ENCODE measurements at places on chromosomes 1 and 21.

GRCh38 chr1:11858613-11858967 is at the start of gene NPPB:
Gene NPPB, minus strand, starts transcription at chr1:11858945. Its CDS starts 112 bp downstream, at chr1:11858833.
- no peaks in the 10 kb centered on the region for H3K36me3 ChIP-seq
- no peaks in the 10 kb centered on the region for H3K4me1 ChIP-seq
- peak within 1 kb of the TSS; percentile 13 for H3K4me3 ChIP-seq
- H3K27me3 ChIP-seq, result peaks cover 22% of the 10 kb centered on the region
- H3K27ac ChIP-seq, result no peak within 1 kb of the TSS

DNA sequence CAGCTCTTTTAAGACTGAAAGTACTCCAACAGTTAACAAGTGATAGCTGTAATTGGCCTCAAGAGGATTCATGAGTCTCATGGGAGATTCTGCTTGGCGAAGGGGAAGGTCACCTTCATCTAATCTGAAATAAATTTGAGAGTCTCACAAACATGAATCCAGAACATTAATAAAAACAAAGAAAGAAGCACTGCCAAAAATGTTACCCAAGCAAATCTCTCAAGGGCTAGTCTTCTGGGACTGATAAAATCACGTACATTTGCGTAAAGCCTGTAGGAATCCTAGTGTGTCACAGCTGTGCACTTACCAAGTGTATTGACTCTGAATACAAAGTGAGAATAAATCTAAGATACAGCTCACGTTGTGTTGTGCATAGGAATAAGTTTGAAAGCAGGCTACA is 21.2 kb upstream of the NUF2 start:
- no peak for DNase-seq
- no peak overlapping the region for H3K4me3 ChIP-seq
- H3K27me3 ChIP-seq, result no peaks in the 10 kb centered on the region
- H3K4me1 ChIP-seq, result no peaks in the 10 kb centered on the region

DNA sequence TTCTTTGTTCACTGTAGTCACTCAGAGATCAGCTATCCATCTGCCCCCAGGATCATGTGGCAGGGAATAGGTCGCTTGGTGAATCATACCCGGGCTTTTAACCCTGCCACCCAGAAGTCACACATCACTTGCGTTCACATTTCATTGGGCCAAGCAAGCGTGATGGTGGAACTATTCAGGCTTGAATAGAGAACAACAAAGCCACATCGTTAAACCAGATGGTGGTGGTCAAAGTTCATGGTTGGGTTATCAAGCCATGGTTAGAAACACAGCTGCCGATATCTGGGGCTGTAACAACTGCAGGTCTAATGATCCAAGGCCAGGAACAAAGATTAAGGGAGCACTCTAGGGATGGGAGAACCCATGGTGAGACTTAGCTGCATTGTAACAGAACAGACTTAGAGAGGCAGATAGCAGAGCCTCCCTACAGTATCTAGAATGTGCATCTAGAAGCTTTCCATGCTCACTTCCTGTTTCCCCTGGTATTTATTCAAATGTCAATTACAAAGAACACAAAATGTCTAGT is 40.0 kb upstream of the PTPRC start:
- H3K4me1 ChIP-seq, result no peaks in the 10 kb centered on the region
- DNase-seq, result no peak
- no peaks in the 10 kb centered on the region for H3K36me3 ChIP-seq
- no peak overlapping the region for H3K27ac ChIP-seq
- H3K4me3 ChIP-seq, result no peak overlapping the region
- H3K27me3 ChIP-seq, result no peaks in the 10 kb centered on the region

GRCh38 chr21:38467911-38468310 is 30.4 kb downstream of the ERG start:
- no peaks in the 10 kb centered on the region for H3K4me1 ChIP-seq
- H3K27me3 ChIP-seq, result no peaks in the 10 kb centered on the region
- no peak overlapping the region for H3K27ac ChIP-seq
- no peak for DNase-seq

- H3K27ac ChIP-seq, result no peak overlapping the region
- no peaks in the 10 kb centered on the region for H3K4me1 ChIP-seq
- H3K36me3 ChIP-seq, result no peaks in the 10 kb centered on the region
- H3K27me3 ChIP-seq, result no peaks in the 10 kb centered on the region
- H3K4me3 ChIP-seq, result no peak overlapping the region
Observed at GRCh38 chr1:203937678-203938330, 76.4 kb downstream of the SNRPE start.

GRCh38 chr1:183810121-183810520 is 5.2 kb downstream of the RGL1 start:
- no peak overlapping the region for H3K4me3 ChIP-seq
- H3K27me3 ChIP-seq, result no peaks in the 10 kb centered on the region
- H3K27ac ChIP-seq, result no peak overlapping the region
- no peaks in the 10 kb centered on the region for H3K4me1 ChIP-seq

- no peaks in the 10 kb centered on the region for H3K36me3 ChIP-seq
- peaks cover 2% of the 10 kb centered on the region for H3K4me1 ChIP-seq
- no peaks in the 10 kb centered on the region for H3K27me3 ChIP-seq
- H3K27ac ChIP-seq, result no peak overlapping the region
Observed at GRCh38 chr1:63828322-63829044, 54.7 kb downstream of the ROR1 start.

- no peaks in the 10 kb centered on the region for H3K36me3 ChIP-seq
- no peak overlapping the region for H3K27ac ChIP-seq
- no peak for DNase-seq
- no peak overlapping the region for H3K4me3 ChIP-seq
- H3K27me3 ChIP-seq, result no peaks in the 10 kb centered on the region
Observed at GRCh38 chr1:183723571-183723970, 70.5 kb upstream of the APOBEC4 start.

GRCh38 chr1:162908780-162909179 is 47.8 kb upstream of the CCDC190 start:
- no peak for DNase-seq
- H3K4me3 ChIP-seq, result no peak overlapping the region
- no peaks in the 10 kb centered on the region for H3K4me1 ChIP-seq
- H3K27me3 ChIP-seq, result no peaks in the 10 kb centered on the region

- no peaks in the 10 kb centered on the region for H3K27me3 ChIP-seq
- H3K36me3 ChIP-seq, result no peaks in the 10 kb centered on the region
- H3K27ac ChIP-seq, result no peak overlapping the region
Observed at GRCh38 chr1:185467122-185467521, 150.1 kb upstream of the IVNS1ABP start.

GRCh38 chr21:33278721-33279120 is 12.6 kb downstream of the IL10RB start:
- H3K36me3 ChIP-seq, result no peaks in the 10 kb centered on the region
- no peaks in the 10 kb centered on the region for H3K27me3 ChIP-seq
- no peak overlapping the region for H3K4me3 ChIP-seq

DNA sequence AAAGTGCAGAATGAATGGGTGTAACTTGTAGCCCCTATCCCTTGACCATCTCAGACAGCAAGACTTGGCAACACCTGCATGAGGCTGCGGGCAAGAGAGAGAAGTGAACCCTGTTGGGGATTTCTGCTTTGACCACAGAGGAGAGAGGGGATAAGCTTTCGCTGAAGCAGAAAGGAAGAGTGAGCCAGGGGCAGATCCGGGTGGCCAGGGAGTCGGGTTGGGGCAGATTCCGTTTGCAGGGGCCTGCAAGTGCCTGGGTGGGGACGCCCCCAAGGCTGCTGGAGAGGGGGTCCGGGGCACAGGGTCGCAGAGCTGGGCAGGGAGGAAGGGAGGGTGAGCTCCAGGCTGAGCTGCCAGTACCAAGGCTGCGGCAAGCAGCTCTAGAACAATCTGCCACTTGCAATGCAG is 25.3 kb upstream of the PIK3CD start:
- no peak for DNase-seq
- H3K27me3 ChIP-seq, result no peaks in the 10 kb centered on the region
- H3K36me3 ChIP-seq, result no peaks in the 10 kb centered on the region
- no peaks in the 10 kb centered on the region for H3K4me1 ChIP-seq
- no peak overlapping the region for H3K4me3 ChIP-seq
- H3K27ac ChIP-seq, result no peak overlapping the region

DNA sequence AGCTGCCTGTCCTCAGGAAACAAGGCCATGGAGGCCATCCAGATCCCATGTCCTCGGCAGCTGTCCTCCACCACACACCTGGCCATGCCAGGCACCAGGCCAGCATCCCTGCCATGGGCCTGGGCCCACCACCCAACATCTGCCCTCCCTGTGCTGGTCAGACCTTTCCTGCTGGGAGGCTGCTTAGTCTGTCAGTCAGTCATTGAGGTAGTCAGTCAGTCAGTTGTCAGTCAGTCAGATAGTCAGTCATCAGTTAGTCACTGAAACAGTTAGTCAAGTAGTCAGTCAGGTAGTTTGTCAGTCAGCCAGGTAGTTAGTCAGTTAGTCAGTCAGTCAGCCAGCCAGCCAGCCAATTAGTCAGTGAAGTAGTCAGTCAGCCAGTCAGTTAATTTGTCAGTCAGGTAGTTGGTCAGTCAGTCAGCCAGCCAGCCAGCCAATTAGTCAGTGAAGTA is 17.2 kb downstream of the KRTAP10-1 start:
- H3K36me3 ChIP-seq, result no peaks in the 10 kb centered on the region
- no peaks in the 10 kb centered on the region for H3K27me3 ChIP-seq
- DNase-seq, result peak; percentile 38
- H3K4me1 ChIP-seq, result no peaks in the 10 kb centered on the region
- no peak overlapping the region for H3K4me3 ChIP-seq

GRCh38 chr1:44310006-44310405 is 45.1 kb downstream of the ERI3 start:
- H3K27me3 ChIP-seq, result no peaks in the 10 kb centered on the region
- DNase-seq, result no peak
- H3K4me1 ChIP-seq, result peaks cover 14% of the 10 kb centered on the region
- H3K27ac ChIP-seq, result no peak overlapping the region
- no peak overlapping the region for H3K4me3 ChIP-seq

DNA sequence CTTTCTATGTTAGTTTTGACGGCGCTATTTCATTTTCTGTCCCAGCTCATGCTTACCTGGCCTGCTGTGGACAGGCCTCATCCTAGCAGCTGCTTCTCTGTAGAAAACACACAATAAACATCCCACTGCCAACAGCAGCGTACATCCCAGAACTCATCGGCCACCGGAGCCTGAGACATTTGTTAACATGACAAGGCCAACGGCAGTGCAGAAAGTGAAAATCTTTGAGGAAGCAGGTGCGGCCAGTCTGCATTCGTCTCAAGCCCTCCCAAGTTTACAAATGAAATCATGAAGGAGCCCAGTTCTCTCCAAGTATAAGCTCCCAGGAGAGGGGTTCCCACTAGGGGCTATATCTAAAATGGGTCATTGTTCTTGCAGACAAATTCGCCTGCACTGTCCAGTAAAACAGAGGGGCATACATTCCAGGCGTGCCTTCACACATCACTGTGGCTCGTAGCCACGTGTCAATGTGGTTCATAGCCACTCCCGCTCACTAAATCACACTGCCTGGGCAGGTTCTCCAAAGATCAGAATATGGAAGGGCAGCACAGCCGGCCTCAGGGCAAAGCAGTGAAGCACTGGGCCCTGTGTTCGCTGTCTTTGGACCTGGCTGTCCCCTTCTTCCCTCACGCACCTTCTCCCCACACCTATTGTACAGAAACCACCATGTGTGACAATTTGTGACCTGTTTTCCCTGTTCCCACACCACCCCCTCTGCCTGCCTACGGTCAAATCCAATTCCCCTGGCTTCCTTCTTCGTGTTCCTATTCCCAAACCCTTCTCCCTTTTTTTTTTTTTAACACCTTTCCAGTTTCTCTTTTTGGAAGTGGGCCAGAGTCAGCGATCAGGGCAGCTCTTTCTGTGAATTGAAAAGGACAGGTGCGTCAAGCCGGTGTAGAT is 27.0 kb upstream of the ABCG1 start:
- no peak for DNase-seq
- no peaks in the 10 kb centered on the region for H3K36me3 ChIP-seq
- no peaks in the 10 kb centered on the region for H3K4me1 ChIP-seq
- H3K4me3 ChIP-seq, result no peak overlapping the region
- no peaks in the 10 kb centered on the region for H3K27me3 ChIP-seq
- no peak overlapping the region for H3K27ac ChIP-seq

- H3K36me3 ChIP-seq, result no peaks in the 10 kb centered on the region
- no peaks in the 10 kb centered on the region for H3K4me1 ChIP-seq
- no peak overlapping the region for H3K4me3 ChIP-seq
- DNase-seq, result no peak
- H3K27ac ChIP-seq, result no peak overlapping the region
- no peaks in the 10 kb centered on the region for H3K27me3 ChIP-seq
Observed at GRCh38 chr21:18369115-18369514, 34.5 kb downstream of the TMPRSS15 start.

- H3K4me1 ChIP-seq, result no peaks in the 10 kb centered on the region
- no peaks in the 10 kb centered on the region for H3K36me3 ChIP-seq
- H3K27ac ChIP-seq, result no peak overlapping the region
- no peak overlapping the region for H3K4me3 ChIP-seq
- peaks cover 3% of the 10 kb centered on the region for H3K27me3 ChIP-seq
Observed at GRCh38 chr21:38400195-38400919, 97.9 kb downstream of the ERG start.

- no peak overlapping the region for H3K4me3 ChIP-seq
- H3K27ac ChIP-seq, result no peak overlapping the region
- no peaks in the 10 kb centered on the region for H3K36me3 ChIP-seq
- no peaks in the 10 kb centered on the region for H3K27me3 ChIP-seq
- no peak for DNase-seq
Observed at GRCh38 chr1:205878026-205878425, 28.1 kb upstream of the PM20D1 start.

- H3K27ac ChIP-seq, result no peak within 1 kb of the TSS
- peaks cover 10% of the 10 kb centered on the region for H3K4me1 ChIP-seq
- DNase-seq, result no peak
Observed at GRCh38 chr1:114153261-114154145, at the start of gene SYT6. Gene SYT6, minus strand, starts transcription at chr1:114153869. Its CDS starts 97 bp downstream, at chr1:114153772.

DNA sequence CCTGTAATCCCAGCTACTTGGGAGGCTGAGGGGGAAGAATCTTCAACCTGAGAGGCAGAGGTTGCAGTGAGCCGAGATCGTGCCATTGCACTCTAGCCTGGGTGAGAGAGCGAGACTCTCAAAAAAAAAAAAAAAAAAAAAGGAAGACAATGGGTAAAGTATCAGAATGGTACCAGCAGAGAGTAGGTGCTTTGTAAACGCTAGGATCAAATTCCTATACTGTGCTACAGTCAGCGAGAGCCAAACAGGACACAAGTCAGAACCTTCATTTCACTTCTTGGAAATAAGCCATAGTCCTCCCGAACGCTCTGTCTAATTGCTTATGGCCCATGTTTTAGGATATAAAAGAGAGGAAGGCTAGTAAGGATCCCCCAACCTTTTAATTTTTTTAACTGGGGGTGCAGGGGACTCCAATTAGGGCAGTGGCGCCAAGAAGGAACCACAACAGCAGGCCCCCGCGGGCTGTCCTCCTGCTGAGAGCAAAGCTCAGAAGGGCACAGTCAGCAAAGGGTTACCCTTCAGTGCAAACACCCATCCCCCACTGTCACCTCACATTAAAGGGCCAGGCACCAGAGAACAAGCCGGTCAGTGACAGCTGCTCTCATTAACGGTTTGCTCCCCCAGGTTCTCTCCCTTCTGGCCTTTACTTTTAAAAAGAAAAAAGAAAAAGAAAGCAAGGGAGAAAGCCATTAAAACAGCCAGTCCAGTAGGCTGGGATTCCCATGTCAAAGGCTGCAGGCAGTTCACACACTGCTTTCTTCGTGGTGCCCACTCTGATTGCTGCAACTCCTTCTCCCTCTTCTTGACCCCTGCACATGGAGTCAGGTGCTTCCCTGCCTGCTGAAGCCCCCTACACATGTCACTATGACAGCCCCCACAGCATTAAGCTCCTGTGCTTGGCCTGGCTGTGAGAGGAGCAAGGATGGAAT is 69.4 kb downstream of the PLPP3 start:
- no peak overlapping the region for H3K4me3 ChIP-seq
- H3K36me3 ChIP-seq, result no peaks in the 10 kb centered on the region
- DNase-seq, result no peak
- H3K27ac ChIP-seq, result no peak overlapping the region
- peaks cover 17% of the 10 kb centered on the region for H3K4me1 ChIP-seq

GRCh38 chr1:150235294-150235851 is 539 bp downstream of the ANP32E start:
- H3K36me3 ChIP-seq, result no peaks in the 10 kb centered on the region
- peak overlapping the region; percentile 92 for H3K27ac ChIP-seq
- peak overlapping the region; percentile 42 for H3K4me3 ChIP-seq
- peak; percentile 41 for DNase-seq
